ENCODE measurements at places on chromosomes 2 and 18. TPM values are rescaled to one million over a fixed set of nuclear protein-coding genes. Genes with fewer than 3 reads are reported as not detected.

GRCh38 chr2:39875182-39875913, 96.3 kb upstream of the THUMPD2 start:
- DNase-seq: no peak
- H3K36me3 ChIP-seq: no peaks in the 10 kb centered on the region
- H3K4me1 ChIP-seq: no peaks in the 10 kb centered on the region
- no peak overlapping the region for H3K4me3 ChIP-seq

The R3HDM1 gene
- total RNA-seq: 62.6 TPM

GRCh38 chr18:79599441-79599931, 80.1 kb upstream of the CTDP1 start:
- no peaks in the 10 kb centered on the region for H3K27me3 ChIP-seq
- no peak for DNase-seq
- H3K27ac ChIP-seq: no peak overlapping the region
- H3K4me3 ChIP-seq: no peak overlapping the region
- H3K4me1 ChIP-seq: peaks cover 5% of the 10 kb centered on the region
- no peaks in the 10 kb centered on the region for H3K36me3 ChIP-seq

DNA sequence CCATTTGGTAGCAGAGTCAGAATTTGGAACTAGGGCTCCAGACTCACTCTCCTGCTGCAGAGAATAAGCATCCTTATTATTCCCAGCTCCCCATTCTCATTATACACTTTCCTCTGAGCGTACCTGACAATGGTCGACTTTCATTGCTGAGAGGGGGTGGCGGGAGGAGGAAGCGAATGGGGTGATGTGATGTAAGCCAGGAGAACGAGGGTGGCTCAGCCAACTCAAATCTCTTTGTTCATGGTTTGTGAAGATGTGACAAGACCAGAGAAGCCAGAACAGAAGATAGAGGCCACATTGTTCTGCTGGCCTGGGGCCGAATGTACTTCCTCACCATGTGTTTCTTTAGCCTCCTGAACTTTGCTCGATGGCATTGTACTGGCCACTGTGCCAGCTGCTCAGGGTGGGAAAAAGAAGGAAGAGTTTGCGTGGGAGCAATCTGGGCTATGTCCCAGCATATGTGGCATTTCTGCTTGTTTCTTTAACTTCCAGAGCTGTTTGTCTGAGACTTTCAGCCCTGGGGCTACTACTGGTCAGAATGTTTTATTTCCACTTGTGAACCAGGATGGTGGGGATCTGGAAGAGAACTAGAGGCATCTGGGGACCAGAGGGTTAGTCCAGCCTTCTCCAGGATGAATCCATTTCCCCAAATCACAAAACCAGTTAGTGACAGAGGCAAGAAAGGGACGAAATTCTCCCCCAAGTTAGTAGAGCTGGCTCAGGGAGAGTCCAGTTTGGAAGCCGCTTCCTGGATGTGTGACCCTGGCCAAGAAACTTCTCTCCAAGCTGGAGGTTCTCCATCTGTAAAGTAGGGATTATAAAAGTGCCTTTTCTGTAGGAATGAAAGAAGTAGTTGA, 62.6 kb downstream of the MOGAT1 start:
- no peak for DNase-seq
- no peaks in the 10 kb centered on the region for H3K36me3 ChIP-seq

DNA sequence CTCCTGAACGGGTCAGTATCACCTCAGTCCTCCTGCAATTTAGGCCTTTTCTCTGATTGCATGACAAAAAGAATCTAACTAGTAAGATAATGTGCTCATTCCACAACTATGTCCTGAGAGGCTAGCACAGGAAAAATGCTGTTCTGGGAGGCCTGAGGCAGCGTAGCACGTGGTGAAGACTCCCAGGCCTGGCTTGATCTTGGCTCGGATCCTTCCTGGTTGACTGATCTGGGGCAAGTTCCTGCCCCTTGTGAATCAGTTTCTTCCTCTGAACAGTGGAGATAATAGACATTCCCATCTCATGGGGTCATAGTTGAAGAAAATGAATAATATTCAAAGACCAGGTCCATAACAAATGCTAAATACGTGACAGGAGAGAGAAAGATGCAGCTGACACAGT, 12.3 kb downstream of the FBLN7 start:
- no peak overlapping the region for H3K27ac ChIP-seq
- peaks cover 24% of the 10 kb centered on the region for H3K4me1 ChIP-seq
- no peaks in the 10 kb centered on the region for H3K36me3 ChIP-seq
- DNase-seq: no peak

The CCNT2 gene
- 36.6 TPM for total RNA-seq

DNA sequence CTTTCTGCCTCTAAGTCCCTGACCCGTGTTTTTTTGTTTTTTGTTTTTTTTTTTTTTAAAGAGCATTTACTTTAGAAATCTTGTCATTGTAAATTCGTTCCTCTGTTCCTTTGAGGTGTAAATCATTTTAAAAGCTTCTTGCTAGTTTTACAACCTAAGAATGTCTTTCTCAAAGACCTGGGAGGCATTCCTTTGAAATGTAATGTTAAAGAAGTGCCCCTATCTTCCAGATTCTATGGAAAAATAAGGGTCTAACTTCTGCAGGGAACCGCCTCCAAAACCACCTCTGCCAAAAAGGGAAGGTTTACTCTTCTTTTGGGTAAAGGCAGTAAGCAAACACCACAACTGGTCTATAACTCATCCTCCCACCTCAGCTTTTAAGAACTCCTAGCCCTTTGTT, 259.6 kb upstream of the ZNF804A start:
- H3K27ac ChIP-seq: no peak overlapping the region
- no peak for DNase-seq
- H3K4me3 ChIP-seq: no peak overlapping the region
